ENCODE measurements at places on chromosomes 1 and 21.
A peak's percentile ranks its signal among the peaks of the same experiment; 100 is the strongest.

DNA sequence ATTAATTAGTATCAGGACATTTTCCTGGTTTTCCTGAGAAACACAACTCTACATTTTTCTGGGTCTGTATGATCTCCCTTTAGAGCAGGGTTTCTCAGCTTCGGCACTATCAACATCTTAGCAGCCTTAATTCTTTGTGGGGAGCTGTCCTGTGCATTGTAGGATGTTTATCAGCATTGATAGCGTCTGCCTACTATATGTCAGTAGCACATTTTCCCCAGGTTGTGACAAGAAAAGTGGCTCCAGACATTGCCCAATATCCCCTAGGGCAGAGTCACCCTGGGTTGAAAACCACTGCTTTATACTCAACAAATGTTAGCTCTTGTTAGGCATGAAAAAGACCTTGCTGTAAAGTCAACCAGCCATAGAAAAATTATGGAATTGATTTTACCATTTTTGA is 195.1 kb upstream of the FMN2 start:
- no peak for DNase-seq

DNA sequence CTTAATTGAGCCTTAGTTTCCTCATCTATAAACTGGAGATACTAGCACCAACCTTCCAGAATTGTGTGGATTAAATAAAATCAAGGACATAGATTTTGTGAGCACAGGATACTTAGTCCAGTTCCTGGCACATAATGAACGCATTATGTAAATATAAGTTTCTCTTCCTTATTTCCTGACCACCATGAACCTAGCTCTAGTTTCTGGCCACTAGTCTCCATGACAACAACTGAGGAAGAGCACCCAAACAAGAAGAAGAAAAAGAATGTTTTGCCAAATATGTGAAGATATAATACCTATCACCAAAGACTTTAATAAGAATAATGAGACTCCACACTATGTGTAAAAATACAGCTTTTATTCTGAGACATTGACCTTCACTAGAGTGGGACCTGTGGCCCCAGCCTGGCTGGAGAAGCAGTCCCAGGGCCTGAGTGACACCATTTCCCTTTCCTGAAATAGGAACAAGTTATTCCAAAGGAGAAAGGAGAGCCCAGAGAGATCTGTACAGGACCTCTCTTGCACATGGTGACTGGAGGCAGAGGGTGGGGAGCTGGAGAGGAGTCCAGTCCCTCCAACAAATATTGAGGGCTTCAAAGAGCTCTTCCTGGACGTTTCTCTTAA is 940 bp upstream of the USF1 start:
- DNase-seq = no peak

DNA sequence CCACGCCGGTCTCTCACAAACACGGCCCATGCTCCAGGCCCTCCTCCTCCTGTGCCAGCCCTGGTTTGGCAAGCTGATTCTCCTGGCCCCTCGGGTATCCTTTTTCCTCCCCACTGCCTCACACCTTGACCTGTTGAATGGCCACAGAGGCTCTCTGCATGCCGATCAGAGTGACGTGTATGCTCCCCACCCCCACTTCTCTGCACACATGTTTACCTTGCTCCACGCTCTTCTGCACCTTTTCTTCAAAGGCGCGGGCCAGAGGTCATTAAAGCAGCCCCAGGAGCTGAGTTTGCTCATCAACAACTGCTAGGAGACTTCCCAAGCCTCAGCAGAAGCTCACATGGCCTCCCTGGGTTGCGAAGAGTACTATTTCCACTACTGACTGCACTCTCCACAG is 139.3 kb upstream of the EDN2 start:
- DNase-seq = no peak

GRCh38 chr21:15034126-15034853 is 30.5 kb downstream of the NRIP1 start:
- no peak for DNase-seq

GRCh38 chr1:20837554-20838192 is 50.6 kb upstream of the HP1BP3 start:
- DNase-seq = no peak

DNA sequence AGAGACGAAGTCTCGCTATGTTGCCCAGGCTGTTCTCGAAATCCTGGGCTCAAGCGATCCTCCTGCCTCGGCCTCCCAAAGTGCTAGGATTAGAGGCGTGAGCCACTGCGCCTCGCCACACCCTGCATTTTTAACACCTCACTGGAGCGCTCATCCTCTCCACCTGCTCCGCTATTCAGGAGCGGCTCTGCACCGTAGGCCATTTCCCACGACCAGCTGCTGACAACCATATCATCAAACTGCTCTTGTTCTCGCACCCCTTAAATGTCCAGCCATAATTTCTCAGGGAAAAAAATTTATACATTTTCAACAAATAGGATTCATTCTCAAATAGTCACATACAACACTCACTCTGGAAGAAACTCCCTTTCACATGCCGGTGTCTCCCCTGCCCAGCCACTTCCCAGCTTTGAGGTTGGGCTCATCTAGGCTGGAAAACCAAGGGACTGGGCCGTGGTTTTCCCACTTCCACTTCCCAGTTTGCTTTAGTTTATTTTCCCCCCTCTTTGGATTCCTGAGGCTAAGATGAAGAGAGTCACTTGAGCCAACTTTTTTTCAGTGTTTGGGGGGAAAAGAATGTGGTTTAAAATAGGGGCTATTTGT is 639 bp upstream of the IPO9 start:
- no peak for DNase-seq

DNA sequence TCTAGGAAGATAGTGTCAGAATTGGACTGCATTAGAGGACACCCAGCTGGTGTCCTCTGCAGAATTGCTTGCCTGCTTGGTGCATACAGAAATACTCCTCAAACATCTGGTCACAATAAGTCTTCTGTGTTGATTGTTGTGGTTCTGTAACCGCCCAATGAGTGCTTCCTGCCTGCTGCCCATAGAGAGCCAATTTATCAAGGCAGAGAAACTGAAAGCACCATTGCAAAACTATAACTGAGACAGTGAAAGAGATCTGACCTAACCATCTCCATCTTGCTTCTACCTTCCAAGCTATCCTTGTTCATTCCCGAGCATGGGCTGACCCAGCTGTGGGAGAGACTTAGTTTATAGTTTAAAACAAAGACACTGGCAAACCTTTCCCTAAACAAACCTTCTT is 462.4 kb upstream of the RGS18 start:
- DNase-seq = no peak

DNA sequence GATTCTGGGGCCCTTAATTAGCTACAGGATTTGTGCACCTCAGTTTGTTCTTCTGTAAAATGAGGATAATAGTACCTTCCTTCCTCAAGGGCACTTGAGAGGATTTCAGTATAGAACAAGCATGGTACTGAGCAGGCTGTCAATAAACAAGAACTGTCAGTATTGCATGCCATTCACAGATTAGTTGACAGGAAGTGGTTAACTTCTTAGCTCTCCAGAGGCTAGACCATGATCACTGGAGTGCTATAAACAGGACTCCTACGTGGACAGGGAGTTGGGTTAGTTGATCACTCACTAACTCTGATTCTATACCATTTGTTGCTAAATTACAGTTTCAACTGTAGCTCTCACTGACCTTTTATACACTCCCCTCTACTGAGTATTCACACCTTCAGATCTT is 126.2 kb upstream of the DAB1 start:
- no peak for DNase-seq

GRCh38 chr1:93489756-93490155 is 41.8 kb downstream of the FNBP1L start:
- DNase-seq = no peak

GRCh38 chr1:50393522-50394120 is 29.6 kb downstream of the DMRTA2 start:
- no peak for DNase-seq

- DNase-seq = no peak
Measured at GRCh38 chr1:21318714-21319159, 28.5 kb upstream of the ECE1 start.

DNA sequence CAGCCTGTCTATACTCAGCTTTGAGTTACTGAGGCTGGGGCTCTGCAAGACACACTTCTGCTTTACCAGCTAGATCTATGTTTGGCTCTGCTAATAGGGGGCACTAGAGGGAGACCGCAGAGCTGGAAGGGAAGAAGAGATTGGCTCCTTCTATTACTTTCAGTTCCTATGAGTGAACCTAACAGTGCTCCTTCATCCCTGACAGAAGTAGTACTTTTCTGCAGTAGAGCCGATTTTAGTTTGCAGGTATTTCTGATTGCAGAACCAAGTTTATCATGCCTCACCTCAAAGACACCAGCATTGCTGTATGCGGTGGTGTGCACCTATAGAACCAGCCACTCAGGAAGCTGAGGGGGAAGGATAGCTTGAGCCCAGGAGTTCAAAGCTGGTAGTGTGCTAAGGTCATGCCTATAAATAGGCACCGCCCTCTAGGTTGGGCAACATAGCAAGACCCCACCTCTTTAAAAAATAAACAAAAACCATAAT is 5.7 kb upstream of the ZDHHC18 start:
- DNase-seq = peak; percentile 65

DNA sequence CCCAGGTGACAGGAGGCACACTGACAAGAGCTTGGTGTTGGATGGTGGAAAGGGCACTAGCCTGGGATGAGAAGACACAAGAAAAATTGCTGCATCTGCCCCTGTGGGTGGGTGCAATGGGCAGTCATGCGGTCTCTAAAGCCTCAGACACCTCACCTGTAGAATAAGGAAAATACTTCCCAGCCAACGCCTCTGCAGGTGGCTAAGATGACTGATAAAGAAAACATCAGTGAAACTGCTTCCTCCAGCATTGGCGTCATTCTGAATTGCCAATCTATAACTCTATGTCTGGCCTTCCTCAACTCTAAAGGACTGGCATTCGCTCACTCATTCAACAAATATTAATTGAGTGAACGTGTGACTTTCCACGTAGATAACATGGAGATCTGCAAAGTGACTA is 100.4 kb upstream of the F3 start:
- DNase-seq = no peak

DNA sequence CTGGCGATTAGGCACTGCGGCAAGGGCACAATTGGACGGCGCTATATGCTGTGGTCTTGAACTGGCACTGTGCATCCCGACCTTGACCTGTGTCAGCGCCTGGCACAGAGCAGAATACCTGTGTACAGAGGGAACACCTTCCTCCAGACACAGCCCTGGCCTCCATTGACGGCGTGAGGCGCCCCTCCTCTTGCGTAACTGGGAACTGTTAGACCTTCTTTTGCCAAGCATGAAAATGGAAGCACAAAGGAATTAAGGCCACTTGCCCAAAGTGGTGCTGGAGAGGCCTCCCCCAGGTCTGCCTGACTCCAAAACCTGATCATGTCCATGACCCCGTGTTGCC is 6.8 kb upstream of the AGTRAP start:
- DNase-seq = no peak

- no peak for DNase-seq
Measured at GRCh38 chr1:171366816-171367215, 52.8 kb downstream of the FMO4 start.

- no peak for DNase-seq
Measured at GRCh38 chr1:234102583-234102982, 198.1 kb downstream of the SLC35F3 start.

DNA sequence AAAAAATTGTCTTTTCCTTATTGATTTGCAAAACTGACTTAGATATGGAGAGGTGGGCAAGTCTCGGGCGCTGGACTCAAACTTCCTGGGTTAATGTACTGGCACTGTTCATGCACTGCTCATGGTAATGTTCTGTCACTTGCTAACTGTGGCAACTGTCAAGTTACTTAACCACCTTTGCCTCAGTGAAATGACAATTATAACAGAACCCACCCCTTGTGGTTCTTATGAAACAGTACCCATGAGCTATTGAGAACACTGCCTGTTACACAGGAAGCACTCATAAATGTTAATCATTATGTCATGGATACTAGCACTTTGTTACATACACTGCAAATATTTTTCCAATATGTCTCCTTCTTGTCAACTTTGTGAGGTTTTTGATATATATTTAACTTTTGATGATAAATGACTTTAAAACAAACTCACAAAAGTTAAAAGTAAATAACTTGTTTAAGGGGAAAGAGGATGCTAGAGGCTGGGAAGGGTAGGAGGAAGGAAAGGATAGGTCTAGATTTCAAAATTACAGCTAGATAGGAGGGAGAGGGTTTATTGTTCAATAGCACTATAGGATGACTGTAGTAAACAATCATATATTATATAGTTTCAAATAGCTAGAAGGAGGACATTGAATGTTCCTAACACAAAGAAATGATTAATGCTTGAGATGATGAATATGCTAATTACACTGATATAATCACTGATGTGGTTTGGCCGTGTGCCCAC is 342.5 kb downstream of the ADGRL2 start:
- no peak for DNase-seq

DNA sequence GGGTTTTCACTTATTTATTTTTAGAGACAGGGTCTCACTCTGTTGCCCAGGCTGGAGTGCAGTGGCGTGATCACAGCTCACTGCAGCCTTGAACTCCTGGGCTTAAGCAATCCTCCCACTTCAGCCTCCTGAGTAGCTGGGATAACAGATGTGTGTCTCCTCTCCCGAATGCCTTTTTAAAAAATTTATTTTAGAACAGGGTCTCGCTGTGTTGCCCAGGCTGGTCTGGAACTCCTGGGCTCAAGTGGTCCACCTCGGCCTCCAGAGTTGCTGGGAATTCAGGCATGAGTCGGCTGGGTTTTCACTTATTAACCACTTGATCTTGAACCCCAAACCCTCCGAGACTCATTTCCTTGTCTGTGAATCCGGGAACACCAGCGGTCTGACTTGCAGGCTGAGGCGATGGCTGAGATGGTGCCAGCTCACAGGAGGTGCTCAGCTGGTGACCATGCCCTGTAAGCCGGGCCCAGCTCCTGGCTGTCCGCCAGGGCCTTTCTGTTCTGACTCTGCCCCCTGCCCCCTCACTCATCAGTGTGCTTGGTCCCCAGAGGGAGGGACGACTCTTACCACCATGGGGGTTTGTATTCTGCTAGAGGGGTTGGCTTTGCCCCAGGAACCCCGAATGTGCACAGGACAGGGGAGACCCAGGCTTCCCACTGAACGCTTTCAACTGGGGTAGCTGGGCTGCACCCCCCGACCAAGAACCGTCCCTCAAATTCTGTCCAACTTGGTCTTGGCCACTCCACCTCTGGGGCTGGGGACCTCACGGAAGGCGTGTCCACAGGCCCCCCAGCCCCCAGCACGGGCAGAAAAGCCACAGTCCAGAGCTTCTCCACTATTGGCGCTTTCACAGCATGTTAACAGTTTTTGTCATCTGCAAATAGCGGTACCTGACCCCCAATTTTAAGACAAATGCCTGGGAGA is 22.5 kb downstream of the MMEL1 start:
- DNase-seq = no peak

Data from CD4-positive, alpha-beta T cell treated with Interleukin-2 at 100 ng/mL for 4 hours (primary cell).